ENCODE measurements at places on chromosomes 11 and 22.
A peak's percentile ranks its signal among the peaks of the same experiment; 100 is the strongest.

DNA sequence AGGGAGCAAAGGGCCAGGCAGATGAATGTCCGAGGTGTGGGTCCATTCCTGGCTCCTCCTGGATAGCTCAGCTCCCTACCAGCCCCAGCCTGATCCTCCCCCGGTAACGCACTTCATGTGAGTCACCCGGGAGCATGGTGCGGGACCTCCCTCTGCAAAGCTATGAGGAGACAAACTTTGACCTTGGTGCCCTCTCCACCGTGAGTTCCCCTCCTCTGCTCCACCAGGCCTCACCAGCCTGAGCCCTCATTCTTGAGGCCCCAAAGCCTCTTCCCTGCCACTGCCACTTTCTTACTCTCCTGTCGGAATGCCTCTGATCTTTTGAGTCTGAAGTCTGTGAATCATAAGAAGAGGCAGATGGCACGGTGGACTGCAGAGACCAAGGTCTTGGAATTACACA lies 37.4 kb upstream of the CD82 start:
- no peak for DNase-seq

- DNase-seq = no peak
These were observed 132.1 kb downstream of the OSBP2 start for GRCh38 chr22:30826670-30827355.

DNA sequence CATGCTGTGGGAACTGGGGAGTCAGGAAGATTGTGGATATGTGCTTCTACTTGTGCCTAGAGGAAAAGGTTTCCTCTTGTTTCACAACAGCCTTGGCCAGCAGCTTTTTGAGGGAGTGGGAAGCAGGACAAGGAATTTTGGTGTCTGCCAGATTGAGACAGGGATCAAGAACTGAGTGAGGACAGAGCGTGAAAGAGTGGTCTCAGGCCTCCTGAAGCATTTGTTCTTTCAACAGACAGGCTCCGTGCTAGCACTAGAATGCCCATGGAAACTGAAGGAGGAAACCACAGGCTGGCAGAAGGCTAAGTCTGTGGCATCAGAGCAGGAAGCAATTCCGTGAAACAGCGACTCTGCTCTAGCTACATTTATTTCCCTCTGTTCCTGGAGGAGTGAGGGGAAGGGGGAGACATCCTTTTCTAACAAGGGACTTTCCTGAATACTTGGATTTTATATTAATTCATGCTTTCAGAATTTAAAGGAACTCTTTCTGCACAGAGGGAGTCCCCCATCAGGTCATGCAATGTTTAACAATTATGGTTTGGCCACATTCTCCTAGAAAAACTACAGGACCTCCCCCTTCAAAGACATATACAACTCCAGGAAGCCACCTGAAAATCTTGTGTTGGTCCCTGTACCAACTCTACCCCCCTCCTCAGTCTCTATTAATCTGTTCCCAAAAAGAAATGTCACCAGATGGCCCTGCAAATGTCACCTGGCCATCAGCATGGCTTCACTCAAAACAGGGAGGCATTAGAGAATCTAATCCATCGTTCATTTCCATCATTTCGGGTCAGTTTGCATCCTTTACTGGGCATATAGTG lies 96.1 kb downstream of the SYT9 start:
- no peak for DNase-seq

DNA sequence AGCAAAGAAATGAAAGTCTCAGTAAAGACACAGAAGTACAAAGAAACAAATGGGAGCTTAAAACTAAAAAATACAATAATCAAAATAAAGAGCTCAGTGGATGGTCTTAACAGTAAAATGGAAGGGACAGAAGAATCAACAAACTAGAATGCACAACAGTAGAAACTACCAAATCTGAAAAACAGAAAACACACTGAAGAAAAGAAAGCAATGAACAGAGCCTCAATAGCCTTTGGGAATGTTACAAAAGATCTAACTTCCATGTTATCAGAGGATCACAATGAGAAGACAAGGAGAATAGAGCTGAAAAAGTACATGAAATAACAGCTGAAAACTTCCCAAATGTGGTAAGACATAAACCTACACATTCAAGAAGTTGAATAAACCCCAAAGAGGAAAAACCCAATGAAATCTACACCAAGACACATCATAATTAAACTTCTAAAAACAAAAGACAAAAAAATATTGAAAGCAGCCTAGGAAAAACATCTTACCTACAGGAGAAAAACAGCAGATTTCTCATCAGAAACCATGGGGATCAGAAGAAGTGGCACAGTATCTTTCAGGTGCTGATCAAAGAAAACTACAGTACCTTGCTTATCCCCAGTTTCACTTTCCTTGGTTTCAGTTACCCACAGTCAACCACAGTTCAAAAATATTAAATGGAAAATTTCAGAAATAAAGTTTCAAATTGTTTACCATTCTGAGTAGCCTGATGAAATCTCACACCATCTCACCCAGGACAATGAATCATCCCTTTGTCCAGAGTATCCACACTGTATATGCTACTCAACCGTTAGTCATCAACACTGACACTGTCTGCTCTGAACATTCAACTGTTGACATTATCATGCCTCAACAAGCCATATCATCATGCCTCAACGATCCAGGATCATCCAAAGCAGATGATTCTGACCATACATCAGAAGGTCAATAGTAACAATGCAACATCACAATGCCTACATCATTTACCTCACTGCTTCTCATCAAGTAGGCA lies 22.2 kb downstream of the RRAS2 start:
- no peak for DNase-seq

GRCh38 chr11:8598506-8598905 lies 4.5 kb upstream of the STK33 start:
- no peak for DNase-seq

GRCh38 chr22:20414450-20414849 lies 20.5 kb downstream of the ZNF74 start:
- DNase-seq = no peak

GRCh38 chr11:102662607-102663006 lies 37.5 kb upstream of the MMP20 start:
- DNase-seq = no peak

GRCh38 chr11:23554002-23554401 lies 693.7 kb upstream of the CCDC179 start:
- DNase-seq = no peak

DNA sequence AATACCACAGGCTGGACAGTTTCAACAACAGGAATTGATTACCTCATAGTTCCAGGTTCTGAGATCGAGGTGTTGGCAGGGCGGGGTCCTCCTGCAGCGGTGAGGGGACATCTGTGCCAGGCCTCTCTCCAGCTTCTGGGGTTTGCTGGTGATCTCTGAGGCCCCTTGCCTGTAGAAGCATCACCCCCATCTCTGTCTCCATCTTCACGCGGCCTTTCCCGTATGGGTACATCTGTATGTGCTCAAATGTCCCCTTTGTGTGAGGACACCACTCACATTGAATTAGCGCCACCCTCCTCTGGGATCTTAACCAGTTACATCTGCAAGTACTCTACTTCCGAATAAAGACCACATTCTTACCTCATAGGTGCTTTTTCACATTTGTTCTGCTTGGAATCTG lies 1029.9 kb downstream of the BRD1 start:
- no peak for DNase-seq

GRCh38 chr11:66915046-66915832 lies 42.9 kb downstream of the PC start:
- DNase-seq = no peak

DNA sequence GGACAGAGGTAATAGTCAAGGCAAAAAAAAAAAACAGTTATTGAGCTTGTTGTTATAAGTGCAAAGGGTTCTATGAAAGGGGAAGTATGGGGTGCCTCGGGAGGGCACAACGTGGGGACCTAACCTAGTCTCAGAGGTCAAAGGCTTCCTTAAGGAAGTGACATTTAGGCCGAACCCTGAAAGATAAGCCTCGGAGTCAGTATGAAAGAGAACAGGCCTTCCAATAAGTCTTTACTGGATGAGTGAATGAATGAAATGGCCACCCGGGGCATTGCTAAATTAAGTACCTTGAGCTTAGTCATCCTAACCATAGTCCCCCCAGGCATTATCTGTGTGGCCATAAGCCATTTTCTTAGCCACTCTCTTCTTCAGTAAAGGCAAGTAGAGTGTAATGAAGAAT lies 19.7 kb downstream of the FLI1 start:
- DNase-seq = peak; percentile 47

DNA sequence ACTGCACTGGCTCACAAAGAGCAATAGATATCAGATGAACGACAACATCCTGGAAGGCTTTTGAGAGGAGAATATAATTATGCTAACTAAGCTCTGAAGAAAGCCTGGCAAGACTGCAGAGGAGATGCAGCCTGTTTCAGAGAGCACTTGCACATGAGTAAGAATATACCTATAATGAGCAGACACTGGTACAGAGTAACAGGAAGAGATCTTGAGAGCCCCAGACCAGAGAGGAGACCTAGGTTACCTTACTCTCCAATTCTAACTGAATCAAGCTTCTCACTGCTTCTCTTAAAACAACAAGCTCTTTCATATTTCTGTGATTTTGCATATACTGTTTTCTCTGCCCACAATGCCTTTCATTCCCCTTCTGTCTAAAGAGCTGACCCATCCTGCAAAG lies 66.5 kb downstream of the FAM168A start:
- no peak for DNase-seq

GRCh38 chr11:8268530-8269400 lies 5.1 kb upstream of the LMO1 start:
- DNase-seq = no peak

DNA sequence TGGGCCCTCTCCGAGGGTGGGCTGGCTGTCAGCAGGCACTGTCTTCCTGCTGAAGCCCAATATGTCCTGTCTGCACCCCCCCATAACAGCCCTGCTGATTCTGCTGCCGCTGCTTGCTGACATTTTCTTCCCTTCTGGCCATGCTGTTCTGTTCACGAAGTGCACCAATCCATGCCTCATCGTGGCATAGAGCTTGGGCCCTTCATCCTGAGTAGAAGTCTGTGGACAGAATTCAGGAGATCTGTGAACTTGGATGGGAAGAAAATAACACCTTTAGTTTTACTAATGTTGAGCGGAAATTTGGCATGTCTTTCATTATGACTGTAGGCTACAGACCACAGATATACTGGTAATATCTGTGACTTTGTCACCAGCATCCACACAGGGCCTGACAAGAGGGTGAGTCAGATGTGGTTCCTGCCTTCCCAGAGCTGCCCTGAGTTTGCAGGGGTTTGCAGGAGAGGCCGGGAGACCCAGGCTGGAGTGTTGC lies 14.1 kb upstream of the KIAA0930 start:
- no peak for DNase-seq

DNA sequence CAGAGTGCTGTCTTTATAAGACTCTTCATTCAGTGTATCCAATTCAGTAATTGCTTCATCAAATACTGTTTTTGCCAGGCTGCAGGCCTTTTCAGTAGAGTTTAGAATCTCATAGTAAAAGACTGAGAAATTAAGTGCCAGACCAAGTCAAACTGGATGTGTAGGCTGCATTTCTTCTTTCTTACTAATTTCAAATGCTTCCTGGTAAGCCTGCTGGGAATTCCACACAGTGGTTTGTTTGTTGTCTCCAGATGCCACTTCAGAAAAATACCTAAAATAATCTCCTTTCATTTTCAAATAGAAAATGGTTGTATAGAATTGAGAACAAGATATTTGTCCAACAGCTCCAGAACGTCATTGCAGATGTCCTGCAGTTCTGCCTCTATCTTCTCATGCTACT lies 34.7 kb downstream of the LDHAL6A start:
- no peak for DNase-seq

DNA sequence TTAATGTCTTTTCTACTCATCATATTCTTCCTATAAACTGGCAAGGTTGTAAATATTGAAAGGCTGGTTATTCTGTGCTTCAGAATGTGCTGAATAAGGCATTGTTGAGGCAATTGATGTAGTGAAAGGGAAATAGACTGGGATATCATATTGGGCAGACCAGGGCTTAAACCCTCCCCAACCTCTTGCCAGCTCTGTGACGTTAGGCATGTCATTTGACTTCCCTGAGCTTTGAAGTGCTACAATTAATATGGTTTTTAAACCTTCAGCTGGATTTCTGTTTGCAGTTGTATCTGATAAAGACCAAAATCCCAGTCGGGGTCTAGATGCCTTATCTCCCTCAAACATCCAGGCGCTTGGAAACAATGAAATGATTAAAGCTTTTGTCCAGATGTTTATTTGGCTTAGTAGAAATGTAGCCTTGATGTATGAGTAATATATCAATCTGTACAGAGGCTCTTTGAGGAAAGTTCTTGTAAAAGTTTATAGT lies 208.1 kb downstream of the DBX1 start:
- no peak for DNase-seq

DNA sequence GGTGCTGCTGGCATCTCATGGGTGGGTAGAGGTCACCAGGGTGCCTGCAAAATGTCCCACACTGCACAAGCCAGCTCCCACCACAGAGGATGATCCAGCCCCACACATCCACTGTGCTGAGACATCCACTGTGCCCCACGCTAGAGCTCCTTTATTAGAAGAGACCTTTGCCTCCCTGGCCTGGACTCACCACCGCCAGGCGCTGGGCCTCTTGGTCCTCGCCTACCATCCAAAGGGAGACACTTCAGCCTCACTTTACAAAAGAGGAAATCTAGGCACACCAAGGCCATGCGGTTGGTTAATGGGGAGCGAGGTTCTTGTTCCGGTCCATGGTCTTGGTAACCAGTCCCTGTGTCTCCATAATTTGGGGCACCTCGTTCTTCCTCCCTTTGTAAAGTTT lies 3.4 kb upstream of the ANO1 start:
- no peak for DNase-seq

DNA sequence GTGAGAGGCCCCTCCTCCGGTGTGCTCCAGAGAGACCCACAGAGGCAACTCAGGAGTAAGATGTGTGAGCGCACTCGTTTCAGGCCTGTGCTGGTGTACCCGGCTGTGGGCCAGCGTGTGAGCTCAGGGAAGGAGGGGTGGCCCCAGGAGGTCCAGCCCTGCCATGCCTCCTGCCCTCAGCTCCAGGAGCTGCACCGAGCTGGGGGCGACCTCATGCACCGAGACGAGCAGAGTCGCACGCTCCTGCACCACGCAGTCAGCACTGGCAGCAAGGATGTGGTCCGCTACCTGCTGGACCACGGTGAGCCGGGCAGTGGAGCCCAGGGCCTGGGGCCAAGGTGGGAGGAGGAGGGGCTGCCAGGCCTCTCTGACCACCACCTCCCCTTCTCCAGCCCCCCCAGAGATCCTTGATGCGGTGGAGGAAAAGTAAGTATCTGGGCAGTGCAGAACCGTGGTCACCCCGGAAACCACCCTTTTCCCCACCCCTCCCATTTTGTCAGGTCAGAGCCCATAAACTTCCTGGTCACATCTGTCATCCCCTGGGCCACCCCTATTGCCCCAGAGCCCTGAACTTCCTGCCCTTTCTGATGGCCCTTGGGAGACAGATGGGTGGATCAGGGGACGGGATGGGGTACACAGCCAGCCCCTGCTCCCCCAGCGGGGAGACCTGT lies 2.5 kb upstream of the MDK start:
- no peak for DNase-seq
